CD8-positive, alpha-beta memory T cell (primary cell): ENCODE measurements at places on chromosomes 12 and 14.

GRCh38 chr14:39396448-39396847 lies 35.8 kb downstream of the FBXO33 start:
- no peaks in the 10 kb centered on the region for H3K4me1 ChIP-seq
- H3K27ac ChIP-seq, result no peak overlapping the region
- H3K4me3 ChIP-seq, result no peak overlapping the region
- no peak for DNase-seq

DNA sequence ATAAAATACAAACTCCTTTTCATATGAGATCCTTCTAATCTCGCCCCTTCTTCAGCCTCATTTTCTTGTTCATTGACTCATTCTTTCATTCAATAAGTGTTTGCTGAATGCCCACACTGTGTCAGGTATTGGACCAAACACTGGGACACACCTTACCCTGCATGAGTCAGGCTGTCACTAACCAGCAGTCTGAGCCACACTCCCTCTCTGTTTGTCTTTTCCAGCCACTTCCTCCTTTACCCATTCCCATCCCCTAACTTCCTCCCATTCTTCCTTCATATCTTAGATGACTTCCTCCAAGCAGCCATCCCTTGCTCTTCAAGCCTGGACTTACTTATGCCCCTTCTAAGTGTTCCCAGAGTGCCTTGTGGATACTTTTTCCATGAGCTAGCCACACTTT lies 27.0 kb upstream of the HIF1A start:
- peaks cover 81% of the 10 kb centered on the region for H3K4me1 ChIP-seq
- H3K27me3 ChIP-seq, result no peaks in the 10 kb centered on the region
- DNase-seq, result no peak
- H3K36me3 ChIP-seq, result no peaks in the 10 kb centered on the region
- no peak overlapping the region for H3K4me3 ChIP-seq
- no peak overlapping the region for H3K27ac ChIP-seq

GRCh38 chr12:72295744-72296143 lies 23.6 kb downstream of the TRHDE start:
- no peak overlapping the region for H3K4me3 ChIP-seq
- DNase-seq, result no peak
- no peak overlapping the region for H3K27ac ChIP-seq
- H3K4me1 ChIP-seq, result no peaks in the 10 kb centered on the region

DNA sequence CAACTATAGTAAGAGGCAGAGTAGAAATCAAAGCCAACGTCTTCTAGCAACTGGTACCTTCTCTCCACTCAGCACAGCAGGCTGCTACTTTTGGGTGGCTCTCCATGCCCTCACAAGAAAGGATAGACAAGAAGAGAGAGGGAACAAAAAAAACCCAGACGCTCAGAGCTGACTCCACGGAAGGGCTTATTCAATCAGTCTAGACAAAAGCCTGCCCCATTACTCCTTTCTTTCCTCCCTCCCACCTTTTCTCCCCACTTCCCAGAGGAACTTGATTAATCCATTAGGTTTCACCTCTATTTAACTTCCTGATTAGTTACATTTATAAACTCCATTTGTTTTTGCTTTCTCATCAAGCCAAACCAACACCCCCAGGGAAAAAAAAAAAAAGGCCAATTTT lies 71.1 kb upstream of the CCDC60 start:
- no peaks in the 10 kb centered on the region for H3K36me3 ChIP-seq
- H3K4me3 ChIP-seq, result no peak overlapping the region
- DNase-seq, result no peak
- no peaks in the 10 kb centered on the region for H3K4me1 ChIP-seq

DNA sequence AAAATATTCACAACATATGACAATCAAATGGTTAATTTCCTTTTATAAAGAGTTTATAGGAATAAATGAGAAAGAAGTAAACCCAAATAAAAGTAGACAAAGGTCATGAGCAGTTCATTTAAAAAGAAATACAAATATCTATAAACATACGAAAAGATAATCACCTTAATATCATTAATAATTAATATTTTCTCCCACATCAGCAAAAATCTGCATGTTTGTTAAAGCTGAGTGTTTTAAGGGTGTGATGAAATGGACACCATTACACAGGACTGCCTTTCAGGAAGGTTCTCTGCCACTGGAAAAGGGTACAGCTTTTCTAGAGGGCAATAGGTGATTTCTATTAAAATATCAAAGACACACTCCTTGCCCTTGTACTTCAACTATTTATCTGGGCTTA lies 14.7 kb upstream of the DHRS4 start:
- H3K27ac ChIP-seq, result no peak overlapping the region
- DNase-seq, result no peak
- H3K36me3 ChIP-seq, result no peaks in the 10 kb centered on the region

GRCh38 chr12:58044966-58045365 lies 103.6 kb downstream of the ATP23 start:
- no peaks in the 10 kb centered on the region for H3K27me3 ChIP-seq
- no peaks in the 10 kb centered on the region for H3K4me1 ChIP-seq
- no peaks in the 10 kb centered on the region for H3K36me3 ChIP-seq
- no peak for DNase-seq
- no peak overlapping the region for H3K27ac ChIP-seq
